ENCODE measurements at places on chromosomes 1 and 21.

DNA sequence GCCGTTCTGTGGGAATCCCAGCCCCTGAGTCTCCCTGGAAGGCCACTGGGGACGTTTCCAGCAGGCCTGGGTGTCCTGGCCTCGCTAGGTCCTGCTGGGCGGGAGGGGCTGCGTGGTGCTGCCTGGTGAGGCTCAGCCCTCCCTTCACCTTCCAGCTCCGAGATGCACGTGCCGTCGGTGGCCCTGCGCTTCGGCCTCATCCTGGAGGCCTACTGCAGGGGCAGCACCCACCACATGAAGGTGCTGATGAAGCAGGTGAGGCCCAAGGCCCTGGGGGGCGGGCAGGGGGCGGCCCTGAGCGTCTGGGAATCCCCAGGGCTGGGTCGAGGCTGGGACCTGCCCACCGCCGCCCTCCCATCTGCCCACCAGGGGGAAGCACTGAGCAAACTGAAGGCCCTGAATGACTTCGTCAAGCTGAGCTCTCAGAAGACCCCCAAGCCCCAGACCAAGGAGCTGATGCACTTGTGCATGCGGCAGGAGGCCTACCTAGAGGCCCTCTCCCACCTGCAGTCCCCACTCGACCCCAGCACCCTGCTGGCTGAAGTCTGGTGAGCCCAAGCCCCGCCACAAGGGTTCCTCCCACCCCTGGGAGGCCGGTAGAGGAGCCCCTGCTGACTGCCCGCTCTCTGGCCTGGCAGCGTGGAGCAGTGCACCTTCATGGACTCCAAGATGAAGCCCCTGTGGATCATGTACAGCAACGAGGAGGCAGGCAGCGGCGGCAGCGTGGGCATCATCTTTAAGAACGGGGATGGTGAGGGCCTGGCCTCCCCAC is 70.3 kb downstream of the PIK3CD start:
- no peak for DNase-seq

DNA sequence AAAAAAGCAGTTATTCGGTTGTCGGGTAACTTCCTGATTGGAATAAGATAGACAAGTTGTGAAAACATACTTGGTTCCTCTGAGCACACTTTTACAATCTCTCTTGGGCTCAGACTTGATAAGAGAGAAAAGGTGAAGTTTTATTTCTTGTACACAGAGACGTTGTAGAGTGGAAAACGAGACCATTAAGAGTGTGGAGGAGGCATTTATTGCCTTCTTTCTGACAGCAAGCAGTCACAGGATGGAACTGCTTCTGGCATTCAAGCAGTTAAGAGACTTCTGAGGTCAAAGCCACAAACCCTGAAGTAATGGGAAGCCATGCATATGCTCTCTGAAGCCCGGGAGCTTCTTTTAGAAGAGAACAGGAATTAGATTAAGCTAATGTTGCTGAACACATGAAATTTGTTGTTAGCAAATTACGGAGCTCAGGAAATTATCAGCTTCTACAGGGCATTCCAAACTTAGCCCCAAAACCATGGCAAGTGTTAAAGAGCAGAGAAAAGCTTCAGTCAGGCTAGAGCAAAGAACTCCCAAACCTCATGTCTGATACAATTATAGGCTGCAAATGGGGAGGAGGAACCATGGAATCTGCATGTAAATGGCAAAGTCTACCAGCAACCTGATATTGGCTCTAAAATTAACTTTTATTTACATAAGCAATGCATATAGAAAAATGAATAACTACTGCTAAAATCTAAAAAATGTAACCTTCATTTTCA is 26.0 kb downstream of the S1PR1 start:
- DNase-seq: no peak

DNA sequence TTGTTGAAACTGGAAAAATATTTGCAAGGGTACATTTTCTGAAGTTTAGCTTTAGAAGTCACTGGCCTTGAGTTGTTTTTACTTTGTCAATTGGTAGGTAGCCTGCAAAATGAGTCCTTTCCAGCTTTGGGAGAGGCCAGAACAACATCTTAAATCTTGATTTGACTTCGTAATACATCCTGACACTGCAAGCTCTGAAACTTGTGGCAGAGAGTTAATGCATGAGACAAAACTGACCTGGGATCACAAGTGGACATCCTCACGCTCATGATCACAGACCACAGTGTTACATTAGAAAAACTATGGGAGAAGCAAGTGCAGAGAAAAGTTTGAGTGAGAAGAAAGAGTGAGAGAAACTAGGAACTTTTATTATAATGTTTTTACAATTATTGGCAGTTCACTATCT is 550.9 kb downstream of the USP25 start:
- DNase-seq: no peak

- peak; percentile 15 for DNase-seq
These were observed 40.2 kb upstream of the ZNF124 start for GRCh38 chr1:247212012-247212411.

DNA sequence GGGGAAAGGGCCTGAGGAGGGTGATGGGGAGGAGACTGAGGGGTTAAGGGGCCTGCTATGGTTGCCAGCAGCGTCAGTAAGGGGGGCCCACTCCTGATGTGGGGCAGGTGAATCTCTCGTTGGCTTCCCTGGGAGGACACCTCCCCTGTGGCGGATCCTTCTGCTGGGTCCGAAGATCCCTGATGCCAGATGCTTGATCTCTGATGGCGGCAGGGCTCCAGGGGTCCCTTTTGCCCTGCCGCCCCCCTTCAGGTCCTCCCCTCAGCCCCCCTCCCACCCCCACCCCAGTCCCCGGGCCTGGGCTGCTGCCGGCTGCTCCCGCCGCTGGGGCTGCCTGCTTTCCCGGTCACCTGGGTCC is 219 bp downstream of the CELF3 start:
- DNase-seq: no peak

DNA sequence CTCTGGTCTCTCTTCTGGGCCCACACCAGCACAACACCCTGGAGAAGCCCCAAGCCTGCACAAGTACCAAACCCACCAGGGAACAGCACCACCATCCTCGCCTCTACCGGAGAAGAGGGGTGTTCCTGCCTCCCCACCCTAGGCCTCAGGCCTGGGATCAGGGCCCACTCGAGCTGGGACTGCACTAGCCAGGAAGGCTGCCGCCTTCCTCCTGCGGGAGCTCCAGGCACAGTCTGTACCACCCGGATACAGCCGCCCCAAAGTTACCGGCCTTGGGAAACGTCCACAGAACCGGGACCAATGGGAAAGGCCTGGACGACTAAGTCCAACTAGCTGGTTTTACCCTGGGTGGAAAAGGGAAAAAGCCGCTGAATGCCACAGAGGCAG is 3.4 kb downstream of the TAL1 start:
- no peak for DNase-seq

All from GM18507 (cell line).